ENCODE measurements at places on chromosomes 13 and 19.

DNA sequence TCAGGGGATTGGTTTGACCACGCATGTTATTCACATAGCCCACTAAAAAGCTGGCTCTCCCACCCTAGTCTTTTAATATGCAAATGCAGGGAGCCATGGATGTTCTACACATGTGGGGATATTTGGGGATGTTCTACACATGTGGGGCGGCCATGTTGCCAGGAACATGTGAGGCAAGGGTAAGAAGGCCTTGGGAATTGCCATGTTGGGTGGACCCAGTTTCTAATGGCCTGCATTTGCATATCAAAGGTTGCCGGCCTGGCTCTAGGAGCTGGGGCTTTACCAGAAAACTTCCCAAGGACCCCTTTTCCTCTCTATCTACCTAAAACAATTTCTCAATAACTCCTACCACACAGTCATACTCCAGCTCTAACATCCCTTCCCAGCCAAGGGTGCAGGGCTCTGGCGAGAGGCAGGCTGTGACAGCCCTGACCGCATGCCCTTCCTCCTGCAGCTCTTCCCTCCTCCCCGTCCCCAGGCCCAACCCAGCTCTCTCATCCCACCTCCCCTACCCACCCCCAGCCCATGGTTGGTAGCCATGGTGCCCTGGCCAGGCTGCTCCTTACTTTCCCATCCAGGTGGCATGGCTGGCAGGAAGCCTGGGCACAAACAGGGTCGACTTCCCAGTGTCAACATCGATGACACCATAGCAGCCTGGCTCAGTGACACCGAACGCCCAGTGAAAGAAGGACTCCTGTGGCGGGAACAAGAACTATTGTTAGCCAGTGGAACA lies 11.0 kb downstream of the PEPD start:
- no peak for DNase-seq

- no peak for DNase-seq
These were observed 16.4 kb upstream of the DCUN1D2 start for GRCh38 chr13:113506871-113507388.

GRCh38 chr13:73397496-73398305 lies 338.9 kb downstream of the KLF5 start:
- DNase-seq = no peak

GRCh38 chr13:48194379-48194754 lies 38.6 kb upstream of the ITM2B start:
- DNase-seq = no peak

GRCh38 chr13:25406377-25406776 lies 34.6 kb downstream of the ATP8A2 start:
- no peak for DNase-seq

GRCh38 chr19:2171349-2172145 lies 7.8 kb downstream of the DOT1L start:
- DNase-seq = no peak

DNA sequence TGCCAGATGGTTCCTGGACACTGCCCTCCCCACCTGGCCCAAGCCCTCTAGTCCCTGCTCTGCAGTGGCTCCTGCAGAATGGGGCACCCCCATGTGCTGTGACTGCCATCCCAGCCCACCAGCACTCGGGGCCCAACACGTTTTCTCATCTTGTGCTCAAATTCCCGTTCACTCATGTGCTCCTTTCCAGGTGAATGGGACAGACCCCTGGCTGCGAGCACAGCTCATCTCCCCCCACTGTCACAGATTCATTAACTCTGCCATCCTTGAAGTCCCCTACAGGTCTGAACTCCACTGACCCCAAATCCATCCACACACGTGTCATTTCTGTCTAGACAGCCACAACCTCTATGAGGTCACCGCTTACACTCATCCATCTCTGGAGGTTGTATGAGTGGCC lies 23.6 kb downstream of the TUBA3C start:
- no peak for DNase-seq

DNA sequence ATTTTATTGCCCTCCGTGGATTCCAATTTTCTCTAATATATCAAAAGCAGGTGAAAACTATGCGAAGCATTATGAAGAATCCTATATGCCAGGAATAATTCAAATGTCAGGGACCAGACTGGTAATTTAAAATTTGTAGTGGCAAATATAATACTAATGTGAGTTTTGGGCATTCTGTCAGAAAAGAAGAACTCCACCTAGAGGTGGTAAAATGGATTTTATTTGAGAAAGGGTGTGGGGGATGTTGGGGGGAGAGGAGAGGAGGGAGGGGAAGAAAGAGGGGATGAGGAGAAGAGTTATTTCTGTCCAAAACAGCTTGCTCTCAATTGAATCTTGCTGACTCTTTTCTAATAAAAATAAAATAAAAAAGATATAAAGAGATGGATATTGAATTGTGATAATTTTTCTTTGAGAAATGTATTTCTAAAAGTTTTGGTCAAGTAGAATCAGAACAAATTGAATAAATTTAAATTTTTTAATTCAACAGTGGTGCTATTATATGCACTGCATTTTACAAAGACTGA lies 929.3 kb upstream of the SLITRK5 start:
- no peak for DNase-seq

- DNase-seq = no peak
These were observed 53.8 kb downstream of the ESD start for GRCh38 chr13:46743191-46743590.

DNA sequence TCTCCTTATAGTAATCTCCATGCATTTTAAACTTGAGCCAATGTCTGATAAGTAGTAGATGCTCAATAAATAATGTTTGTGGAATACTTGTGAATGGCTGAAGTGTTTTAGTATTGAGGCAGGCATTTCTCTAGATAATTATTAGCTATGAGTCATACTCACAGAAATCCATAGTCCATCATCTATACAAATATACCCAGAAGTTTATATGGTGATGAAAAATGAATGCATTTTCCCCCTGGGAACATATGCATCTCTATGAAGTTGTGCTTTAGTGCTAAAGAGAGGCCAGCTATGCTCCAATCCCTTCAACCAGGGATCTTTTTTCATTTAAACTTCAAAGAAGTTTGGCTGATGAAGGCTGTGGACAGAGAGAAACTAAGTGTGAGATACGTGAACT lies 17.2 kb downstream of the MBNL2 start:
- DNase-seq = no peak

DNA sequence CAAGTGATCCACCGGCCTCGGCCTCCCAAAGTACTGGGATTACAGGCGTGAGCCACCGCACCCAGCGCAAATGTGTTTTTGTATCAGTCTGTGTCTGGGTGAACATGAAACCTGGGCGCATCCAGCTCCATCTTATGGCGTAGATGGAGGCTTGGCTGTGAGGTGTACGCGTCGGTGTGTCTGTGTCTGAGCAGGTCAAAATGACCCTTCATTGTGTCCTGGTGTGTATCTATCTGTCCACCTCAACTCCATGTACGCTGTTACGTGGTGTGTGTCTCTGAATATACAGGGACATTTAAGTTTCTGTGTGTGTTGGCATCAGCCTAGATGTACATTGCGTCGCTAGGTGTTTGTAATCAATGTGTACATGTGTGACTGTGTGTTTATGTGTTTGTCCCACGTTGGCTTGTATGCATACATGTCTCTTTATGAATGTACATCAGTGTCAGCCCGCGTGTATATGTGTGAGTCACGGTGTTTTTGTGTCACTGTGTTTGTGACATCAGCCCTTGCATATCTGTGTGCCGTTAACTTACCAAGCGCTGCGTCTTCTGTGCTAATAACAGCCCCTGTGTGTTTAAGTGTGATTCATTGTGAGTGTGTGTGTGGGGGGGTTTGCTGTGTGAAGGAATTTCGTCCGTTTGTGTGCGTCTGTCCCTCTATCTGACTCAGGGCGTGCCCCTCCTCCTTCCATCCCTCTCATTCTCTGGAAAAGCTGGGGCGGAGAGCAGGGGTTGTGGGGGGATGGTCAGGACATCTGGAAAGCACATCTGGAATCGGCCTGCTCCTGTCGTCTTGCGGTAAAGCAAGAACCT lies 6.4 kb downstream of the AXL start:
- DNase-seq = no peak

DNA sequence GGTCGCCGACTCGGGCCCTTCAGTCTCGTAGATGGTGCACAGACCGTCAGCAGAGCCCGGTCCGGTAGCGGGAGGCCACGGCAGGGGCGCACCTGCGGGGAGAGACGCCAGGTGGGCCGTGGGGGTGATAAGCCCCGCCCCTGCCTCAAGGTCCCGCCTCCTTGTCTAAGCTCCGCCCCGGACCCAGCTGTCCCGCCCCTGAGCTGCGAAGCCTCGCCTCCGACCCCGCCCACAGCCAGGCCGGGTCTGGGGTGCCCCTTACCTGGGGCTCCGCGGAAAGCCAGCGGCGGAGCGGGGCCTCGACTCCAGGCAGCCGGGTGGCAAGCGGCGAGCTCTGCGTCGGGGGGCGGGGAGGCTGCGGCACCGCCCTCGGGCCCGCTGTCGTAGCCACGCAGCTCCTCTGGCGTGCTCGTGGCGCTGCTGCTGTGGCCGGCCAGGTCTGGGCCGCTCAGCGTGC lies 4.7 kb downstream of the PRR36 start:
- peak; percentile 70 for DNase-seq

DNA sequence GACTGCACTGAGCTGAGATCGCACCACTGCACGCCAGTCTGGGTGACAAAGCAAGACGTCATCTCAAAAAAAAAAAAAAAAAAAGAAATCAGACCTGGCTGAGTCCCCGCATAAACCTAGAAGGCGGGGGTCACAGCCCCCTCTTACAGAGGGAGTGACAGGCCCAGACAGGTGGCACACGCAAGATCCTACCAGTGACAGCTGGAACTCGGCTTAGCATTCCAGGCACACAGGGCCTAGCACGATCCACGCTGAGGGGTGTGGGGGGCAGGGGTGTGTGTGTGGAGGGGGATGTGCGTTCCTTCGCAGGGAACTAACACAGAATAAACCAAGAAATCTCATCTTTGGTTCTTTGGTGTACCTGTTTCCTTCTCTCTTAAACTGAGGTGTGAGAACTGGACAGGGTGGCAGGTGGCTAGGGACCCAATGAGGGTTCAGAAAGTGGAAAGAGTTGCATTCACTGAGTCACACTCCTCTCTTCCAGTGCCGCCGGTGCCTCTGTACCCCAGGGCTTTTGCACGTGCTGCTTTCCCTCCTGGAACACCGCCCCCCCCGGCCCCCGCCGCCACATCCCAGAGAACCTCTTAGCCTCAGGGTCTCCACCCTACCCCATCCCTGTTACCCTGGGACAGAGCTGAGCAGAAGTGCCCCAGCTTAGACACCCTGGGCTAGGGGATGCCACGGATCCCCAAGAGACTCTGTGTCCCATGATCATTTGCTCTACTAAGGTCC lies 5.0 kb downstream of the SGTA start:
- DNase-seq = no peak

GRCh38 chr19:12646551-12646950 lies 20.0 kb downstream of the MAN2B1 start:
- no peak for DNase-seq

DNA sequence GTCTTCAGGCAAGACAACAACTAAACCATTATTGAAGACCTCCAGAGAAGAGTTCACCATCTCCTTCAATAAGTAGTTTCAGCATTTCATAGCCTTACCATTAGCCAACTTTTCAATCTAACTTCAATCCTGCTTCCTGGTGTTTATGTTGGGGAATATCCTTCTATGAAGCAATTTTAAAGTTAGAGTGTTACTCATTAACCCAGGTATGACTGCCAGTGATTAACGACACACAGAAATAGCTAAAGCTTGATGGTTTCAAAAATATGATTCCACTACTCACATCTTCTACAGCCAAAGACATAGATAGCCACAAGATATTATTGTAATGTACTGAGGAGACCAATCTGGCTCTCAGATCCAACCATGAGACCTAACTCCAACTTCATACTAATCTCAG lies 403.2 kb downstream of the EFNB2 start:
- no peak for DNase-seq

- no peak for DNase-seq
These were observed 14.4 kb downstream of the MEF2B start for GRCh38 chr19:19155495-19156219.

- no peak for DNase-seq
These were observed at the start of gene SPACA6 for GRCh38 chr19:51693260-51693659. Gene SPACA6 (plus strand): TSS chr19:51693330. CDS start chr19:51693527, 197 bp downstream.

DNA sequence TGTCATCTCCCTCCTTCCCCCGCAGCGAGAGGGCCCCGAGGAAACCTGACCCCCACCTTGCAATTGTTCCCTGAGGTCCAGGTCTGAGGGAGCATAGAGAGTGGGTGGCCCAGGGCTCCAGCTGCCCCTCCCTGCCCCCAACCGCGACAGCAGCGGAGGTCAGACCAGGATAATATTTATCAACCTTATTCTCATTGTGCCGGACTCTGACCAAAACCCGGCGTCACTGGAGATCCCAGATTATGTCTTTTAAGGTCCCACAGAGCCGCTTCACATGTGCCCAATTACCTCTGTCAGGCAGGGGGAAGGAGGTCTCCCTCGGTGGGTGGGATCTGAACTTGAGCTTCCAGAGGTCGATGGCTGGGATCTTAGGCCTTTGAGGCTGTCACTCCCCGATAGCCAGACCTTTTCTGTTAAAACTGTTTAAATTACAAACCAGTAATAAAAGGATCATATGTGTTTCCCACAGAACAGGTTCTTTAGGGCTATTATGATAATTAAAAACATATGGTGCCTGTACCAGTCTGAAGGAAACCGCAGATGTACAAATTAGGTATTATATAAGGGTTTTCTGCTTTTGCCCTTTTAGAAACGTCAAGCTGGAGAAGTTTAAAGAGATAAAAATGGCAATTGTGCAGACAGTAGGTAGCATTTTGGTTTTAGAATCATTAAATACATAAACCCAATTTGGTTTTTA lies 195.5 kb downstream of the ZNF536 start:
- DNase-seq = no peak

DNA sequence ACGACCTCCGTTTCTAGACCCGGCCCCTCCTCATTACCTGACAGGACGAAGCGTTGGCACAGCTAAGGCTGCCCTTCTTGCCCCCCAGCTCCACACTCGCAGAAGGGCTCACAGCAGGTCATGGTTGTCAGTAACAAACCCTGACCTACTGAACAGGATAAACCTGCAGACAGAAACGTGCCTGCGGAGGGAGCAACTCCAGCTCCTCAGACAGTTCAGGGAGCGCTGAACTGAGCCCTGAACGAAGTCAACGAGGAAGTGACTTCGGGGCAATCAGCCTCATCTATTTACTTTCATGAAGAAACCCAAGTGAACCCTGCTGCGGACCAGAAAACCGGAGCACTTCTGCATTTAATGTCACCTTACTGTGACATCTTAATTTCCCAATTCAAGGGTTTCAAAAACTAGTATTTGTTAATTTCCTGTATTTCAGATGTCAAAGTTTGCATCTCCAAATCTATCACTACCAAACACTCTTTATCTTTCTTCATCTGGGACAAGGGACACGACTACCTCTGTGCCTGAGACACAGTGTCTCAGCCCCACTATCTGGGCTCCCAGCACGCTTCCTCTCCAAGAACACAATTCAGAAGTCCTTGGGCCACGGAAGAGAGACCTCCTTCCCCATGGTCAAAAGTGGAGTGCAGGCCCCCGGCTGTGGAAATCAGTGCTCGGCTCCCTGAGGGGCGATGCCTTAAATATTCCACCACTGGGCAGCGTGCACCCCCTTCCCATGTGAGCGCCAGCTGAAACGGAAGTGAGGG lies 40.2 kb downstream of the CARS2 start:
- DNase-seq = no peak

All from stimulated activated CD8-positive, alpha-beta memory T cell treated with anti-CD3 and anti-CD28 coated beads, Interleukin-15, amount 100 ng/mL, for 1 hour (primary cell).